ENCODE measurements at places on chromosomes 7 and 10.
A peak's percentile ranks its signal among the peaks of the same experiment; 100 is the strongest.

- peaks cover 8% of the 10 kb centered on the region for H3K4me1 ChIP-seq
- DNase-seq, result no peak
- H3K27me3 ChIP-seq, result no peaks in the 10 kb centered on the region
- H3K36me3 ChIP-seq, result no peaks in the 10 kb centered on the region
- no peak overlapping the region for H3K4me3 ChIP-seq
Observed at GRCh38 chr10:95496246-95496911, 64.8 kb downstream of the SORBS1 start.

DNA sequence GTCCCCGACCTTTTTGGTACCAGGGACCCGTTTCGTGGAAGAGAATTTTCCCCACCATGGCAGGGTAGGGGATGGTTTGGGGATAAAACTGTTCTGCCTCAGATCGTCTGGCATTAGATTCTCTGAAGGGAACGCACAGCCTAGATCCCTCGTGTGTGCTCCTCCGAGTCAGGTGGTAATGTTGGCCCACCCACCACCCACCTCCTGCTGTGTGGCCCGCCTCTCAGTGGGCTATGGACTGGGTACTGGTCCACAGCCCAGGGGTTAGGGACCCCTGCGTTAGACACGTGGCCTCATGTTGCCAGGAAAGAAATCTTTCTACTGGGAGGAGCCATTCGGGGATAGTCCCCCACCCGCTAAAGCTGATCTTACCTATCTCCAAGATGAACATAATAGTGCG is 27.0 kb downstream of the PFKFB3 start:
- no peak overlapping the region for H3K4me3 ChIP-seq
- no peaks in the 10 kb centered on the region for H3K27me3 ChIP-seq
- DNase-seq, result no peak
- H3K27ac ChIP-seq, result peak overlapping the region; percentile 48
- peaks cover 86% of the 10 kb centered on the region for H3K36me3 ChIP-seq

- DNase-seq, result no peak
- peaks cover 16% of the 10 kb centered on the region for H3K4me1 ChIP-seq
- H3K36me3 ChIP-seq, result peaks cover 10% of the 10 kb centered on the region
- H3K4me3 ChIP-seq, result no peak overlapping the region
- H3K27ac ChIP-seq, result peak overlapping the region; percentile 63
Observed at GRCh38 chr10:114471906-114472876, 67.9 kb upstream of the AFAP1L2 start.

DNA sequence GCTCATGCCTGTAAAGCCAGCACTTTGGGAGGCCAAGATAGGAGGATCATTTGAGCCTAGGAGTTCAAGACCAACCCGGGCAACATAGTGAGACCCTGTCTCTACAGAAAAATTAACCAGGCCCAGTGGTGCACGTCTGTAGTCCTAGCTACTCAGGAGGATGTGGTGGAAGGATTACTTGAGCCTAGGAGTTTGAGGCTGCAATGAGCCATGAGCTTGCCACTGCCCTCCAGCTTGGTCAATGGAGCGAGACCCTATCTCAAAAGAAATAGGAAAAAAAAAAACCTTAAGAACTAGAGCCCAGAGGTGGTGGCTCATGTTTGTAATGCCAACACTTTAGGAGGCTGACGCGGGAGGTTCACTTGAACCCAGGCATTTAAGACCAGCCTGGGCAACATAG is 2.2 kb downstream of the STRA8 start:
- no peaks in the 10 kb centered on the region for H3K36me3 ChIP-seq
- DNase-seq, result no peak
- H3K27ac ChIP-seq, result no peak overlapping the region
- H3K4me1 ChIP-seq, result peaks cover under 1% of the 10 kb centered on the region
- H3K4me3 ChIP-seq, result no peak overlapping the region

DNA sequence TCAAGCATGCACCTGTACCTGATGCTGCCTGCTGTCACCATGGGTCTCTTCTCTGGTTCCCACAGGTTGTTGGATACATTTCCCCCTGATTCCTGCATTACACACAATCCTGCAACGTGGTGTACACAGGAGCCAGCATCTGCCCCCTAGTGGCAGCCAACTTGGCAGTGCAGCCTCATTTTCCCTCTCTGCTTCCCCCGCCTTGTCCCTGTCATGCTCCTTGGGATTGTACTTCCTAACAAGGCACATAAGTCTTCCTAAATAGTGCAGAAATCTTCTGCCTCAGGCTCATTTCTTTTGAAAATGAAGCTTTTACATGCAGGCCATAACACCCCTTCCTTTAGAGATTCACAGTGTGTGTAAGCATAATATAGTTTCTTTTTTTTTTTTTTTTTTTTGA is 387.5 kb downstream of the CCSER2 start:
- H3K4me3 ChIP-seq, result no peak overlapping the region
- peak; percentile 14 for DNase-seq
- no peak overlapping the region for H3K27ac ChIP-seq
- H3K4me1 ChIP-seq, result no peaks in the 10 kb centered on the region
- no peaks in the 10 kb centered on the region for H3K36me3 ChIP-seq

DNA sequence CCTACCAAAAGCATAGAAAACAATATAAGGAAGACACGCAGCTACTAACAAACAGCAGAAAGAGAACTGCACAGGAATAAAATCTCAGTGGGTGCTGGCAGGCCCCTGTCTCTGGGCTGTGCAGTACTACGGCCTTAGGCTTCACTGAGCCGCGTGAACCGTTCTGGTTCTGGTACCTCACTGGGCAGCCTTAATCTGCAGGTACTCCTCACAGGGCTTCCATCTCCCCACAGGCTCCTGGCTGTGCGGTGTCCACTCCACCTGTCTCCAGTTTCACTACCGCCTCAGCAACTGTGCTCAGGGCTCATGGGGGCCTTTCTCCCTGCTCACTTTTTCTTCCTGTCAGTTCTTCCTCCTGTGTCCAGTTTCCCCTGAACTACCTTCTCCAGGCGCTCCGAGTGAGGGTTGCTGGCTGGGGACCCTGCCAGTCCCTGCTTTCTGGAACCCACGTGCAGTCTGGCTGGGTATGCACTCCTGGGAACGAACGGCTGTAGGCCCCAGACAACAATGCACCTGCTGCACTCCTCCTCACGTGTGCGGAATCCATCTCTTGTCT is 75.7 kb downstream of the VIPR2 start:
- DNase-seq, result no peak
- H3K36me3 ChIP-seq, result no peaks in the 10 kb centered on the region
- H3K4me3 ChIP-seq, result no peak overlapping the region
- no peak overlapping the region for H3K27ac ChIP-seq

DNA sequence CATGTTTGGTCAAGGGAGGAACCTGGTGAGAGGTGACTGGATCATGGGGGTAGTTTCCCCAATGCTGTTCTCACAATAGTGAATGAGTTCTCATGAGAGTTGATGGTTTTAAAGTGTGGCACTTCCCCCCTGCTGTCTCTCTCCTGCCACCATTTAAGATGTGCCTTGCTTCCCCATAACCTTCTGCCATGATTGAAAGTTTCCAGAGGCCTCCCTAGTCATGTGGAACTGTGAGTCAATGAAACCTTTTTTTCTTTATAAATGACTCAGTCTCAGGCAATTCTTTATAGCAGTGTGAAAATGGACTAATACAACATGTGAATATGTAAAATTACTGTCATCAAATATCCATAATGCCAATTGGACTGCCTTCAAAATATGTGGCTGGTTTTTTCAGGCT is 165.5 kb upstream of the TARP start:
- no peaks in the 10 kb centered on the region for H3K27me3 ChIP-seq
- DNase-seq, result no peak
- no peaks in the 10 kb centered on the region for H3K36me3 ChIP-seq
- H3K4me3 ChIP-seq, result no peak overlapping the region

DNA sequence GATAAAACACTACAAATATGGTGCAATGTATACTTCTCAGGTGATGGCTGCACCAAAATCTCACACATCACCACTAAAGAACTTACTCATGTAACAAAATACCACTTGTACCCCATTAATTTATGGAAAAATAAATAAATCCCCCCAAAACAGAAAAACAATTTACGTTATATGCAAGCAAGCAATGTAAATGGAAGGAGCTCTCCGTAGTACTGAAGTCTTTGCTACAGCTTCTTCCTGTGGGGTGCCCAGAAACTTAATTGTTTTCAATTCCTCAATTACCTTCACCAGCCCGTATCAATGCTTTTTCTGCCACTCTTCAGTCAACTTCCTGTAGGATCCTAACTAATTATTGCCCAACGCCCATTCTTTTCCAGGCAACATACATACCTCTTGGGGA is 138.1 kb downstream of the RELN start:
- H3K36me3 ChIP-seq, result no peaks in the 10 kb centered on the region
- no peaks in the 10 kb centered on the region for H3K27me3 ChIP-seq
- H3K4me1 ChIP-seq, result no peaks in the 10 kb centered on the region
- no peak overlapping the region for H3K4me3 ChIP-seq
- no peak overlapping the region for H3K27ac ChIP-seq
- DNase-seq, result peak; percentile 68

- no peaks in the 10 kb centered on the region for H3K36me3 ChIP-seq
- no peak overlapping the region for H3K27ac ChIP-seq
- H3K4me1 ChIP-seq, result no peaks in the 10 kb centered on the region
- no peak for DNase-seq
- no peaks in the 10 kb centered on the region for H3K27me3 ChIP-seq
Observed at GRCh38 chr10:11702264-11702663, 39.9 kb upstream of the ECHDC3 start.

GRCh38 chr7:70894799-70895198 is 237.1 kb upstream of the GALNT17 start:
- H3K36me3 ChIP-seq, result no peaks in the 10 kb centered on the region
- H3K4me3 ChIP-seq, result no peak overlapping the region
- DNase-seq, result no peak

- H3K27me3 ChIP-seq, result peaks cover 4% of the 10 kb centered on the region
- H3K27ac ChIP-seq, result no peak overlapping the region
- DNase-seq, result no peak
- no peaks in the 10 kb centered on the region for H3K4me1 ChIP-seq
Observed at GRCh38 chr7:154911411-154911810, 91.5 kb downstream of the PAXIP1 start.

DNA sequence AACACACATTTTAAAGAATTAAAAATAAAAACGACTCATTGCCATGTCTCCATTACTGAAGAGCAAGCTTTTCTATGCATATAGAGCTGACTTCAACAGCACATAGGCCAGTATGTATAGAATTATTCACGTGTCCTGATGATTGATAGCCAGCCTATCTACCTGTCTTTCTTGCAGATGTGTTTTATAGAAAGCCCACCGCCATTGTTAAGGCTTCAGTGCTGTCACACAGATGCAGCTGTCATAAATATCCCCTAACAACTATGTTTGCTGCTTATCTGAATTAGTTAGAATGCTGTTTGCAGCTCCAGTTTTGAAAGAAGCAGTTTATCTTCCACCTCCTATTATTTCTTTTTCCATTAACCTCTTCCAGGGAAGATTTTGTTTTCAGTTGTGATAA is 235.9 kb downstream of the SLC25A13 start:
- DNase-seq, result no peak
- H3K4me1 ChIP-seq, result no peaks in the 10 kb centered on the region
- no peaks in the 10 kb centered on the region for H3K27me3 ChIP-seq

DNA sequence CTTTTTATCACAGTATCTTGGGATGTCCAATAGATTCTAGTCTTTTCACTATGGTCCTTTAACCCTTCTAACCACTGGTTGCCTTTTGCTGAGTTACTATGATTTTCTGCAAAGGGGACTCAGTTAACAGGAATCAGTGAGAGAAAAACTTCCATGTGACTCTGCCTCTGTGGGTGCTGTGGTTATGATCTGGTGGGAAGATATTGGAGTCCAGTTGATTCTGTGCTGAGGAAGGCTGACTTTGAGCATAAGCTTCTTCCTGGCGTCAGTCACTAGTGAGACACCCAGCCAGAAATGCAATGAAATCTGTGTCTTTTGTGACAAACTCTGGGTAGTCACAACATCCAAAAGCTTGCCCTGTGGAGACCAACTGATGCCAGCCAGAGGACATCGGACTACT is 648.0 kb downstream of the SUGCT start:
- no peak for DNase-seq
- peaks cover 31% of the 10 kb centered on the region for H3K4me1 ChIP-seq
- H3K27ac ChIP-seq, result no peak overlapping the region
- no peaks in the 10 kb centered on the region for H3K36me3 ChIP-seq
- no peaks in the 10 kb centered on the region for H3K27me3 ChIP-seq

DNA sequence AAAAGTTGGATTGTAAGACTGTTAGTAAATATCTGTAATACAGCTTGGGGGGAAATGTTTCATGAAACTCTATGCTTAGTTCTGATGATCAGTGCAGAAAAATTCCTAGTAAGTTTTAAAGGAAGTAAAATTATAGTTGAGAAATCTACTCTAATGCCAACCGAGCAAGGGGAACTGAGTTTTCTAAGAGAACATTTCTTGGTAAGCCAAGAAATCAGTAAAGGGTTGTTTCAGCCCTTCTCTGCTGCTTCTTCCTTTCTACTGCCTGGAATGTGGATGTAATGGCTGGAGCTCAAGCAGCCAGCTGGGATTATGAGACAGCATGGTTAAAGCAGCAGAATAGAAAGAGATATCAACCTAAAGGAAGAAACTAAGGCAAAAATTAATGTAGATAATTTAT is 15.9 kb upstream of the AKR1B1 start:
- H3K36me3 ChIP-seq, result no peaks in the 10 kb centered on the region
- DNase-seq, result no peak
- no peaks in the 10 kb centered on the region for H3K27me3 ChIP-seq

GRCh38 chr7:100803398-100804161 is 23.7 kb downstream of the EPHB4 start:
- H3K27me3 ChIP-seq, result no peaks in the 10 kb centered on the region
- peak; percentile 91 for DNase-seq
- H3K4me3 ChIP-seq, result no peak overlapping the region

GRCh38 chr7:151647874-151648273 is 128.2 kb upstream of the RHEB start:
- no peak for DNase-seq
- H3K4me1 ChIP-seq, result peaks cover 5% of the 10 kb centered on the region
- no peaks in the 10 kb centered on the region for H3K27me3 ChIP-seq
- no peak overlapping the region for H3K4me3 ChIP-seq

DNA sequence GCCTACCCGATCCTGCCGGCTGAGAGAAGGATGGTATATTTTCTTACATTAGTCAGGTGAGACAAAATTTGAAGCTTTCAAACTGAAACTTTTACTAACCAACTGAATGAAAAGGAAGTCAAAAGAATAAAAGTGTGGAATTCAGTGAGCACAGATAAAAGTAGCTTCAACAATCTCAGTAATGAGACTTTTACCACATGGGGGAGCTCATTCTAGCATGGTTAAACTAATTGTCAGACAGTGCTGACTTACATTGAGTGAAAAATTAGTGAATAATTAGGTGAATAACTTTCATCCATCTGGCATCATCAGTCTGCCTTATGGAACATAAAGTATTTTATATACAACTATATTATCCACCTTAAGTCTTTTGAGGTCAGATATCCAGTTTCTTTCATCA is 8.4 kb downstream of the FAM237B start:
- H3K27ac ChIP-seq, result no peak overlapping the region
- H3K4me3 ChIP-seq, result no peak overlapping the region
- H3K36me3 ChIP-seq, result no peaks in the 10 kb centered on the region
- no peak for DNase-seq
- peaks cover 12% of the 10 kb centered on the region for H3K27me3 ChIP-seq

Data from cardiac muscle cell (in vitro differentiated cells and primary cell).